Activated T-helper 2 cell treated with anti-CD3 and anti-CD28 coated beads, Interferon-gamma antibody, Interleukin-2, Interleukin-4, amounts not matched to agents 10 μg/mL and 5 μg/mL and 100 μg/mL, durations not matched to agents 14 hours and 24 hours and 36 hours (primary cell): ENCODE measurements at places on chromosomes 7 and 10. TPM values are rescaled to one million over a fixed set of nuclear protein-coding genes. Genes with fewer than 3 reads are reported as not detected.

Gene DIP2C
- total RNA-seq, result 1.6 and 2.6 TPM in 2 replicates

Gene C10orf67
- not detected in 2 replicates for total RNA-seq

Gene TLX1
- not detected in 2 replicates for total RNA-seq

Gene ABCB1
- 1.9 and 2.0 TPM in 2 replicates for total RNA-seq

Gene TBX20
- total RNA-seq, result 0.11 and 0.39 TPM in 2 replicates

Gene MAT1A
- total RNA-seq, result not detected in 2 replicates

Gene GTPBP4
- total RNA-seq, result 134 and 135 TPM in 2 replicates

- no peak overlapping the region for H3K27ac ChIP-seq
- H3K36me3 ChIP-seq, result no peaks in the 10 kb centered on the region
- no peak for DNase-seq
Measured at GRCh38 chr10:119614686-119615085, 17.9 kb upstream of the TIAL1 start.

- no peaks in the 10 kb centered on the region for H3K36me3 ChIP-seq
- H3K4me1 ChIP-seq, result no peaks in the 10 kb centered on the region
- no peak overlapping the region for H3K27ac ChIP-seq
- H3K27me3 ChIP-seq, result peaks cover 8% of the 10 kb centered on the region
- no peak overlapping the region for H3K4me3 ChIP-seq
Measured at GRCh38 chr10:125021686-125022344, 79.9 kb downstream of the ZRANB1 start.

DNA sequence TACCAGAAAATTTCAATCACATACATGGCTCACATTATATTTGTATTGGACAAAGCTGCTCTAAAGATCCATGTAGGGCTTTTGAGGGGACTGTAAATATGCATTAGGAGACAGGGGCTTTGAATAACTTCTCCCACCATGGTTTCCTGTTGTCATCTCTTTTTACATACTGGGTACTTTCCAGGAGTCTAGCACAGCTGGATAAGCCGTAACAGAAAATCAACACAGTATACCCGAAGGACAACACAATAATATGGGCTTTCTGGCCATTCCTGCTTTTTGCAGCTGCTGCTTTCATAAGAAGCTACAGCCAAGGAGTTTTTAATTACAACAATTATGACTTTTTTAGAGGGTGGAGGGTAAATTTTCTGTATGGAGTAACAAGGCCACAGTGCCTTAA is 63.4 kb upstream of the SRPK2 start:
- peaks cover 10% of the 10 kb centered on the region for H3K4me1 ChIP-seq
- H3K4me3 ChIP-seq, result no peak overlapping the region
- DNase-seq, result no peak
- peaks cover 3% of the 10 kb centered on the region for H3K36me3 ChIP-seq
- no peaks in the 10 kb centered on the region for H3K27me3 ChIP-seq

GRCh38 chr7:131688738-131689661 is 132.6 kb upstream of the PODXL start:
- peak; percentile 32 for DNase-seq
- no peak overlapping the region for H3K27ac ChIP-seq

- H3K27ac ChIP-seq, result no peak overlapping the region
- no peak overlapping the region for H3K4me3 ChIP-seq
Measured at GRCh38 chr7:87448388-87448787, 27.1 kb downstream of the ABCB4 start.

- no peak overlapping the region for H3K4me3 ChIP-seq
- no peak for DNase-seq
- no peak overlapping the region for H3K27ac ChIP-seq
- H3K36me3 ChIP-seq, result no peaks in the 10 kb centered on the region
Measured at GRCh38 chr10:105149371-105149891, 508.3 kb downstream of the SORCS3 start.

- peaks cover 21% of the 10 kb centered on the region for H3K4me1 ChIP-seq
- no peak for DNase-seq
- H3K27ac ChIP-seq, result no peak overlapping the region
- H3K36me3 ChIP-seq, result no peaks in the 10 kb centered on the region
- no peak overlapping the region for H3K4me3 ChIP-seq
Measured at GRCh38 chr10:132572545-132572937, 35.0 kb downstream of the INPP5A start.

- H3K4me3 ChIP-seq, result no peak overlapping the region
- no peak for DNase-seq
- peaks cover 4% of the 10 kb centered on the region for H3K36me3 ChIP-seq
- H3K27me3 ChIP-seq, result peaks cover 8% of the 10 kb centered on the region
- H3K4me1 ChIP-seq, result peaks cover 45% of the 10 kb centered on the region
Measured at GRCh38 chr7:148630078-148630477, 39.5 kb downstream of the C7orf33 start.

DNA sequence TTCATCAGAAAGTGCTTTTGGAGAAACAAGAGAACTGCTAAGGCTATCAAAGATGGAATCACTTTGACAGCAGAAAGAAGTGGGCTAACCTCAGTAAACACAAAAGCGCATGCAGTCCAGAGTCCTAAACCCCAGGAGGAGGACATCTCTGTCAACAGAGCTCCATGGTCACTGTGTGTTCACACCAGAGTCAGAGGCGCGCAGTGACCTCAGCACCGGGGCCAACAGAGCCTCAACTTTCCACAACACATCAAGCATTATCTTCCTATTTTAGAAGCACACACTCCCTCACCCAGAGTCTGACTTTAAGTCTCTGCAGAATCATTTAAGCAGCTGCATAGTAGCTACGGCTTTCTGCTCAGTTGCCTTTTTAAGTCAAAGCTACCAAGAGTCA is 195.3 kb downstream of the DIP2C start:
- no peak for DNase-seq
- no peaks in the 10 kb centered on the region for H3K36me3 ChIP-seq
- no peak overlapping the region for H3K4me3 ChIP-seq
- H3K27ac ChIP-seq, result no peak overlapping the region
- H3K27me3 ChIP-seq, result peaks cover 3% of the 10 kb centered on the region

DNA sequence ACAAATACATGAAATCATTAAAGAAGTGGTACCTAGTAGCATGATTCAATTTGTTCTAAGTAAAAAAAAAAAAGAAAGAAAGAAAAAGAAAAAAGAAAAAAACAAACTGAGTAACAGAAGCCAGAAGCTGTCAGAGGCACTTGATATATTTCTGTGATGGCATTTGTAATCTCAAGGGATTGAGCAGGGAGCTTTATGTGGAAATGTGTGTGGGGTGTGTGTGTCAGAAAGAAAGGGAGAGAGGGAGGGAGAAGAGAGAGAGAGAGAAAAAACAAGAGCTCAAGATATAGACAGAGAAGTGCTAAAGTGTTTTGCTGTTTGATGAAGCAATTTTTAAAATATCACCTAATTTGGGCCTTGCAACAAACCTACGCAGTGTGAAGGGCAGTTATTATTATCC is 357.6 kb upstream of the PCDH15 start:
- no peaks in the 10 kb centered on the region for H3K4me1 ChIP-seq
- H3K36me3 ChIP-seq, result no peaks in the 10 kb centered on the region
- no peak overlapping the region for H3K4me3 ChIP-seq
- no peak for DNase-seq

DNA sequence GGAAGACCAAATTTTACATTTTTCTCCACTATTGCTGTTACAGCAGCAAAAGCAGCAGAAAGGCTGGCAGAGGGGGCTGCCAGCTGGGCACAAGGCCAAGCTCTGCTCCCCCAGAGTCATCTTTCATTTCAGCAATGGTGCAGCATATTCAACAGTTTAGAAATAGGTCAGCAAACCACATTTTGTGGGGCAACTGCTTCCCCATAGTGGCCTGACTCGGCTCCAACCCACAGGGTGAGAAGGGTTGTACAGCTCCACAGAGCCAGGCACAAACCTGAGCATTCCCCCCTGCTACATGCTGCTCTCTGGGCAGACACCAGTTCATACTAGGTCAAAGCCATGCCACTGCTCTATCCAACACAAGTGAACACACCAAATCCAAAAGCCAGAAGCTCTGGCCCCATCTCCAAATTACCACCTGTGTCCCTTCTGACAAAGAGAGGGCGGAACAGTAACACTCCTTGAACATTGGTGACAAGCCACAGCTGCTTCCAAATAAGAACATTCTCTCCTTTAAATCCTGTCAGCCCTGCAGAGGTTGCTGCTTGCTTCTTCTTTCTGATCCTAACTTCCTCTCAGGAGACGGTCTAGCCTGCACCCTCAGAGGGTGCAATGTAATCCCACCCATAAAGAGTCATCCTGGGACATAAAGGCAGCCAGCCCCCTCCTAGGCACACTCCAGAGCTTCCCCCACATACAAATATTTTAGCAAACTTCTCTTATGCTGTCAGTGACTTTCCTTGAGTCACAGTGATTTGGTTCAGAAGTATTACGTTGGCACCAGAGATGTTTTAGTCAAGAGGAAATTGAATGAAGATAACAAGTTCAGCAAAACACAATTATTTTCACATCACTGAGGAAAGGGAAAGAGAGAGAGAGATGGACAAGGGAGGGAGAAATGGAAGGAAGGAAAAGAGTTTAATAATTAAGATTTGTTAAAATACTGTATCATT is 39.0 kb upstream of the SLIT1 start:
- H3K4me3 ChIP-seq, result no peak overlapping the region
- H3K36me3 ChIP-seq, result peaks cover 62% of the 10 kb centered on the region
- no peak for DNase-seq

DNA sequence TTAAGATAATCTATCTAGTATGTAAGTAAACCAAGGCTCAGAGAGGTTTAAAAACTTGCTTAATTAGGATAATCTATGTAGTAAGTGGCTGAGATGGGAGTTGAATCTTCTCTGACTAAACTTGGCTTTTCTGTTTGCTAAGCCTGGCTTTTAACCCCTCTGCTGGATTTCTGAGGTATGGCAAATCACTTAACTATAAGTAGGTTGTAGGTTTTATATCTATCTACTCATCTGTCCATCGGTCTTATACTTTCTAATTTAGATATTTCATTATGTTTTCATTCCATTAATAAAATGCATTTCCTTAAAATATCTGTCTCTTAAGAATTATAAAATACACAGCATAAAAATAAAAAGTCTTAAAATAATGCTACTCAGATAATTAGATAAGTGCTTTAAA is 59.4 kb downstream of the ST7 start:
- H3K4me1 ChIP-seq, result peaks cover 70% of the 10 kb centered on the region
- H3K27ac ChIP-seq, result no peak overlapping the region
- peaks cover 10% of the 10 kb centered on the region for H3K27me3 ChIP-seq
- H3K4me3 ChIP-seq, result no peak overlapping the region
